ENCODE measurements at places on chromosomes 11 and 22. TPM values are rescaled to one million over a fixed set of nuclear protein-coding genes. Genes with fewer than 3 reads are reported as not detected.

Gene HTATIP2
- 30.6 TPM for total RNA-seq

GRCh38 chr11:130101661-130102060, 32.0 kb downstream of the APLP2 start:
- no peaks in the 10 kb centered on the region for H3K36me3 ChIP-seq
- no peaks in the 10 kb centered on the region for H3K4me1 ChIP-seq
- no peak overlapping the region for H3K4me3 ChIP-seq
- no peak overlapping the region for H3K27ac ChIP-seq
- DNase-seq = no peak

GRCh38 chr22:42333544-42333943, 63.1 kb upstream of the TCF20 start:
- no peaks in the 10 kb centered on the region for H3K36me3 ChIP-seq
- H3K27ac ChIP-seq = no peak overlapping the region
- no peak overlapping the region for H3K4me3 ChIP-seq

- no peak for DNase-seq
- no peak overlapping the region for H3K27ac ChIP-seq
- H3K27me3 ChIP-seq = peaks cover 38% of the 10 kb centered on the region
- H3K4me3 ChIP-seq = no peak overlapping the region
These were observed 2.7 kb upstream of the ADAMTS15 start for GRCh38 chr11:130445788-130446187.

GRCh38 chr11:109847621-109848020, 245.6 kb upstream of the ZC3H12C start:
- H3K27me3 ChIP-seq = no peaks in the 10 kb centered on the region
- H3K27ac ChIP-seq = no peak overlapping the region
- no peaks in the 10 kb centered on the region for H3K36me3 ChIP-seq
- H3K4me1 ChIP-seq = no peaks in the 10 kb centered on the region

Gene APOBEC3A
- not detected for total RNA-seq

Gene ZNF280A
- total RNA-seq = not detected

DNA sequence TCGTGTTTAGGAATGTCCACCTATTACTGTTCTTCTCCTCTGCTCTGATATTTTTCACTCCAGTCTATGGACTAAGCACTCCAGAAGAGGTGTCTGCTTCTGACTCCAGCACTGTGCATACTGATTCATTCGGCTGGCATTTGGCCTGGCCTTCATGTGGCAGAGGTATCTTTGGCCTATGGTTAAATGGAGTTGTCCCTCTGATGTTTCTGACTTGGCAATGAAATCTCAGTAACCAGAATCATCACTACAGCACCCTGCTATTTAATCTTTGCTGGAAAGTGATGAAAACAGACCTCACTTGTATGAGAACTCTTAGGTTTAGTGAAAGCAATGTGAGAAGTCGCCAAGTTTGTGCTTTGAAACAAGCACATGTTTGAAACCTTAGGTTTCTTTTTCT, 155.2 kb downstream of the MAML2 start:
- H3K4me1 ChIP-seq = peaks cover 45% of the 10 kb centered on the region
- no peaks in the 10 kb centered on the region for H3K36me3 ChIP-seq
- H3K4me3 ChIP-seq = no peak overlapping the region
- H3K27ac ChIP-seq = no peak overlapping the region
- no peak for DNase-seq
- H3K27me3 ChIP-seq = no peaks in the 10 kb centered on the region

- no peak overlapping the region for H3K27ac ChIP-seq
- no peak for DNase-seq
- H3K27me3 ChIP-seq = no peaks in the 10 kb centered on the region
- H3K4me3 ChIP-seq = no peak overlapping the region
- no peaks in the 10 kb centered on the region for H3K36me3 ChIP-seq
These were observed 167.3 kb upstream of the PGR start for GRCh38 chr11:101296896-101297295.

GRCh38 chr11:7220636-7221035, 31.1 kb upstream of the SYT9 start:
- H3K4me1 ChIP-seq = no peaks in the 10 kb centered on the region
- no peaks in the 10 kb centered on the region for H3K27me3 ChIP-seq
- no peak overlapping the region for H3K27ac ChIP-seq
- no peaks in the 10 kb centered on the region for H3K36me3 ChIP-seq
- DNase-seq = no peak

- no peaks in the 10 kb centered on the region for H3K27me3 ChIP-seq
- DNase-seq = peak; percentile 70
- peaks cover 38% of the 10 kb centered on the region for H3K4me1 ChIP-seq
- peaks cover 4% of the 10 kb centered on the region for H3K36me3 ChIP-seq
These were observed 27.2 kb upstream of the TTC28 start for GRCh38 chr22:28706845-28707244.

Gene ALG9
- total RNA-seq = 23.9 TPM

Gene KCNA4
- not detected for total RNA-seq

DNA sequence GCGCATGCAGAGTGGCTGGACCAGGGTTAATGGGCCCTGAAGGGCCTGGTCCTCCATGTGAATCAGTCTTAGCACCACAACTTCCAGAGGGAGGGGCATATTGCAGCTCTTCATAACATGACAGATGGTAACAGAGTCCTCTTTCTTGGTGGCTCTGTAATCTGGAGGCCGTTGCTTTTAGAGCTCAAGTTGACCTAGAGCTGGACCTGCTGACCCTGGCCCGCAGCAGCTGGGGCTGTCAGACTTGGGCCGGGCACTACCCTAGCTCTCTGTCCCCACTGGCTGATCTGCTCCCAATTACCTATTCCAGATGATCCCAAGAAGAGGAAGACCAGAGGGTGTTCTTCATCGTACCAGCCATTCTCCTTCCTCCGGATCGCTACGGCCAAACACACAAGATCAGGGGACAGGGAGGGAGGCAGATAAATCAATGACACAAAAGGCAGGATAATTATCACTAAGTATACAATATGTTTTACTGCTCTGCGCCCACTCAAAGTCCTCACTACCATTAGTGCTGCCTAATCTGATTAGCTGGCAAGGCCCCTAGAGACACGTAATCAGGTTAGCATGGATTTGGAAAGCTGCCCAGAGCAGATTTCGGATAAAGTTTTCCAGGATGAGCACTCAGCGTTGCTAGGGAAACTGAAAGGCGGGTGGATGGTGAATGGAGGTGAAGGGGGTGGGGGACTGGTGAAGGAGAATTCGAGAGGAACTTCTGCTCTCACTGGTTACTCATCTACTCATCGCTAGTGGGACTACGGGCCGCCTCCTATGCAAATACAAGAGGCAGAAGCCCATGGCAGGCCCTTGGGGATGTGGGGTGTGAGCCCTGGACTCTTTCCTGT, 64.5 kb upstream of the PHOX2A start:
- no peaks in the 10 kb centered on the region for H3K27me3 ChIP-seq
- DNase-seq = no peak
- peaks cover 9% of the 10 kb centered on the region for H3K4me1 ChIP-seq
- H3K36me3 ChIP-seq = peaks cover 54% of the 10 kb centered on the region

GRCh38 chr11:11845071-11845470, 3.3 kb downstream of the USP47 start:
- H3K27me3 ChIP-seq = no peaks in the 10 kb centered on the region
- H3K4me1 ChIP-seq = peaks cover 35% of the 10 kb centered on the region
- no peak overlapping the region for H3K27ac ChIP-seq
- H3K36me3 ChIP-seq = no peaks in the 10 kb centered on the region
- no peak overlapping the region for H3K4me3 ChIP-seq
- DNase-seq = no peak

DNA sequence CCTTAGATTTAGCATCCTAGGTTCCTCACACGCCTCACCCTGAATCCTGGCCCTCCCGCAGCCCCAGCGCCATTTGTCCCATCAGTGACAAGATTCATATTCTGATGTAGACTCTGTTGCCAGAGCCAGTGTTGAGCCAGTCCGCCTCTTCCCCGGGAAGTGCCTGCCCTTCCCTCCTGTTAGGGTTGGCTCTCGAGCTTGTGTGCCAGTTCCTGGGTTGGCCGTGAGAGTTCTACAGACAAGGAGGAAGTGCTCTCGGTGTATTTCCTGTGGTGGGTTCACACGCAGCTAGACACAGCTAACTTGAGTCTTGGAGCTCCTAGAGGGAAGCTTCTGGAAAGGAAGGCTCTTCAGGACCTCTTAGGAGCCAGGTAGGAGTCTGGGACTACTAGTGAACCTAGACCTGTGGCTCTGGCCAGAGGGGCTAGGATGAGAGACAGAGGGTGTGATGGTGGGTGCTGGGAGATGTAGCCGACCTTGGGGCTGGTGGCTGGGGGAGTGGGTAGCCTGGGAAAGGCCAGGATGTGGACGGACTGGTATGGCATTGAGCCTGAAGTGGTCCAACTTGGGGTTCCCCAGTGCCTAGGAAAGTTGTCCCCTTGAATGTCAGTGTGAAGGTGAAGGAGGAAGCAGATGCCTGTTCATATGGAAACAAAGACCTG, at the start of gene IL18BP:
IL18BP (plus strand) TSS at position 261 of the 662 bp plus-strand sequence. CDS start 1,076 bp downstream, outside the sequence.
- peaks cover 50% of the 10 kb centered on the region for H3K4me1 ChIP-seq
- H3K27ac ChIP-seq = peak within 1 kb of the TSS; percentile 78
- peak; percentile 64 for DNase-seq
- H3K4me3 ChIP-seq = peak within 1 kb of the TSS; percentile 62
- H3K36me3 ChIP-seq = peaks cover 31% of the 10 kb centered on the region

DNA sequence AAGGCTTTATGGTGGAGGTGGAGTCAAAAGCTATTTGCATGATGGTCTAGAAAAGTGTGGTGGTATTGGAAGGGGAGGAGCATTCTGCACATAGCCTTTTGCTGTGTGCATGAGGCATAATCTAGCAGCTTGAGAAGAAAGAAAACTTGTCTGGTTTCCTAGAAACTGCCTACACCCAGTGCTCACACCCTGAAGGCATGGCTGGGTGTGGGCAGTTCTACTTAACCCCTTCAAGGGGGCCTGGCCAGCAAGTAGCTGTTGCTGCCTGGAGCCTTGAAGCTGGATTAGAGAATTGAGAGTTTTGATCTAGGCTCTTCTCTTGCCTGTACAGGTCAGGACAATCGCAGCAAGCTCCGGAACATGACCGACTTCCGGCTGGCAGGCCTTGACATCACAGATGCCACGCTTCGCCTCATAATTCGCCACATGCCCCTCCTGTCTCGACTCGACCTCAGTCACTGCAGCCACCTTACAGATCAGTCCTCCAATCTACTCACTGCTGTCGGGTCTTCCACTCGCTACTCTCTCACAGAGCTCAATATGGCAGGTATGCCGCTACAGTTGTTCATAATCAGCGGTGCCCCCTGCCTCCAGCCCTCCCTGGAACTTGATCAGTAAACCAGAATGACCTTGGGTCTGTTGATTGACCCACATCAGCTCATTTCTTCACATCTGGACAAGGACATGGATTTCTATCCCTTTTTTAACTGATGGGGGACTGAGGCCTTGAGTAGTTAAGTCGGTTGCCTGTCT, 12.2 kb upstream of the GRK2 start:
- H3K27me3 ChIP-seq = no peaks in the 10 kb centered on the region
- no peak overlapping the region for H3K27ac ChIP-seq
- H3K4me3 ChIP-seq = no peak overlapping the region
- DNase-seq = no peak

DNA sequence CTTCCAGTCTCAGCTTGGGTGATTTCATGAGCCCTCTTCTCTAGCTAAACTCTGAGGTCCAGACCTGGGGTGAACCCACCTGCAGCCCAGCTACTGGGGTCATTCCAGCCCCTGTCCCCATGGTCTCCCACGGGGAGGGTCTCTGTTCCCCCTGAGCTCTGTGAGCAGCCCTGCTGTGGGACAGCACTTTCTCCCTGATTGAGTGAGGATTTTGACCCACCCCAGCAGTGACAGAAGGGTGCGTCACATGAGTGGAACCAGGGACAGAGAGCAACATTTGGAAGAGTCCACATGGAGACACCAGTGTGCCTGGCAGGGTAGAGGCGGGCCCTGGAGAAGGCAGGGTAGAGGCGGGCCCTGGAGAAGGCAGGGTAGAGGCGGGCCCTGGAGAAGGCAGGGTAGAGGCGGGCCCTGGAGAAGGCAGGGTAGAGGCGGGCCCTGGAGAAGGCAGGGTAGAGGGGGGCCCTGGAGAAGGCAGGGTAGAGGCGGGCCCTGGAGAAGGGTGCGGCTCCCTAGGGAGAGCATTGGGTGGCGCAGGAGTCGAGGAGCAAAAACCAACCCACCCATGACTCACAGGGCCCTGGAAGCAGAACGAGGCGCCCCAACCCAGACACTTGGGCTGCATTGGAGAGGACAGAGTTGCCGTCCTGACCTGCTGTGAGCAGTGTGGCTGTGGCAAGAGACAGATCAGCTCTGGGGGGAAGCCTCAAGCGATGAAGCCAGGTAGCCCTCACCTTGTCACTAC, 227.7 kb upstream of the B3GAT1 start:
- no peak overlapping the region for H3K27ac ChIP-seq
- H3K4me1 ChIP-seq = no peaks in the 10 kb centered on the region
- H3K4me3 ChIP-seq = no peak overlapping the region
- H3K27me3 ChIP-seq = no peaks in the 10 kb centered on the region
- H3K36me3 ChIP-seq = no peaks in the 10 kb centered on the region

DNA sequence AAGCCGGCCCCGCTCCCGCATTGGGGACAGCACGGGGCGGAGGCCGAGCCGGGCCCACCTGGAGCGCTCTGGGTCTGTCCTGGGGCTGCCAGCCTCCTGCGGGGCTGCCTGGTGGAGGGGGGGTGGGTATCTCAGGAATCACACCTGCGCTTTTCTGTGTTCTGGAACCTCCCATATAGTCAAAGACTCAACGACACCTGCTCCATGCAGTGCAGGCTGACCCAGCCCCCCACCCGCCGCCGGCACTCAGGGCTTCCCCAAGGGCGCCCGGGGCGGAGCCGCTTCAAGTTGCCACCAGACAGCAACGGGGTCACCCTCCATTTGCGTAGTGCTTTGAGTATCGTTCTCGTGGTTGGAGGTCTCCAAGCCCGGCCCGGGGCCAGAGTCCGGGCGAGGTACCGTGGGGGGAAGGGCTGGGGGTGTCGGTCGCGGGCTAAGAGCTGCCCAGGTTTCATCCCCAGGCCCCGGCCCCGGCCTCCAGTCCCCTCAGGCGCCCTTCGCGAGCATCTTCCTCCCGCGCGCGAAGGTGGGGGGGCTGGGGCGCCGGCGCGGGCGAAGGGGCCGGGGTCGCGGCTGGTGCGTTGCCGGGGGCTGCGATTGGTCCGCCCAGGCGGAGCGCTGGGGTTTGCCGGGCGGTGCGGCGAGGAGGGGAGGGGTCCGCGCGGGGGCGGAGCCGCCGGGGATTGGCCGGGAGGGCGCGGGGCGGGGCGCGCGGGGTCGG, 6.6 kb downstream of the TSPAN4 start:
- H3K4me1 ChIP-seq = peaks cover 17% of the 10 kb centered on the region
- peak overlapping the region; percentile 32 for H3K4me3 ChIP-seq
- no peak overlapping the region for H3K27ac ChIP-seq
- H3K27me3 ChIP-seq = peaks cover 12% of the 10 kb centered on the region
- no peaks in the 10 kb centered on the region for H3K36me3 ChIP-seq
- peak; percentile 65 for DNase-seq

Data from B cell (primary cell).